ENCODE measurements at places on chromosomes 11 and 22. TPM values are rescaled to one million over a fixed set of nuclear protein-coding genes. Genes with fewer than 3 reads are reported as not detected.

- no peak for DNase-seq
These were observed 5.3 kb downstream of the PLEKHB1 start for GRCh38 chr11:73651661-73652045.

GRCh38 chr11:71248656-71249055, 3.7 kb downstream of the SHANK2 start:
- DNase-seq: no peak

The SLCO2B1 gene
- total RNA-seq: not detected

DNA sequence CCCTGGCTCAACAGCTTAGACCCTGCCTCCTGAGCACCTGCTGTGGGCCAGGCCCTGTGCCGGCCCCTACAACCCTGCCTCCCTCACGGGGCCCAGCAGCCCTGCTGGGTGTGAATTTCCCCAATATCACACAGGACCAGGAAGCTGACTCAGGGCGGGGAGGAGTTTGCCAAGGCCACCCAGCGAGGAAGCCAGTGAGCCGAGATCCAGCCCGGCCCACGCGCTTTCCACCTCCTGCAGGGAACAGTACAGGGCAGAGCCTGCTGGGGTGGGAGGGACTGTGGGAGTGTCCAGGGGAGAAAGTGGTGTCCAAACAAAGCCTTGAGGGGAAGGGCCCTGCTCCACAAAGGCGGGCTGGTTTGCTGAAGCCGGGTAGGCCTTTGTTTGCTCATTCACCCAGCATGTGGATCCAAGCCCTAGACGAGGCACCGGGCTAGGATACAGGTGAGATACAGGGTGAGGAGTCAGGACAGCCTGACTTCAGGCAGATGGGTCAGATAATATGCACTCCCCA, 26.8 kb downstream of the RPL3 start:
- DNase-seq: peak; percentile 88

DNA sequence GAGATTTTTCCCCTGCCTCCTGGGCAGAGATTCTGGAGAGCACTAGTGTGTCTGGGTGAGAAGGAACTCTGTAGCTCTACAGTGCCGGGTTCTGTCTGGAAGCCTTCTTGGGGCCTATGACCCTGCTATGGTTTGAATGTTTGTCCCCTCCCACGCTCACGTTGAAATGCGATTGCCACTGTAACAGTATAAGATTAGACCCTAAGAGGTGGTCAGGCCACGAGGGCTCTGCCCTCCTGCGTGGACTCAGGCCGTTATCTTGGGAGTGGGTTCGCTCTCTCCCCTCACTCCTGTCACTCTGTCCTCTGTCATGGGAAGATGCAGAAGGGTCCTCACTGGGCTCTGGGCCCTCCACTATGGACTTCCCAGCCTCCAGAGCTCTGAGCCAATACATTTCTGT, 3.5 kb downstream of the AP5B1 start:
- DNase-seq: no peak

DNA sequence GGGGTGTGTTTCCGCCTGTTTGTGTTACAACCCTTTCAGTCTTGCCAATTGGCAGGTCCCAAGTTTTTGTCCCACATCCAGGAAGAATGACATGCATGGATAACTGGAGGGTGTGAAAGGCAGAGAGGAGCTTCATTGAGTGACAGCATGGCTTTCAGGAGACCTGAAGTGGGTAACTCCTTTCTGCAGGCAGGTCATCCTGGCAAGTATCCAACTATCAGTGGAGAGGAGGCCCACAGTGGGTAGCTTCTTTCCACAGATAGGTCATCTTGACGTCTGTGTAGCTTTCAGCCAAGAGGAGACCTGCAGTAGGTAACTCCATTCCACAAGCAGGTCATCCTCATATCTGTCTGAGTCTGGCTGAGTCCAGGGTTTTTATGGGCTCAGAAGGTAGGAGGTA, 1268.8 kb upstream of the CNTN5 start:
- DNase-seq: no peak

- no peak for DNase-seq
These were observed 92.7 kb downstream of the SBF2 start for GRCh38 chr11:10201343-10201742.

DNA sequence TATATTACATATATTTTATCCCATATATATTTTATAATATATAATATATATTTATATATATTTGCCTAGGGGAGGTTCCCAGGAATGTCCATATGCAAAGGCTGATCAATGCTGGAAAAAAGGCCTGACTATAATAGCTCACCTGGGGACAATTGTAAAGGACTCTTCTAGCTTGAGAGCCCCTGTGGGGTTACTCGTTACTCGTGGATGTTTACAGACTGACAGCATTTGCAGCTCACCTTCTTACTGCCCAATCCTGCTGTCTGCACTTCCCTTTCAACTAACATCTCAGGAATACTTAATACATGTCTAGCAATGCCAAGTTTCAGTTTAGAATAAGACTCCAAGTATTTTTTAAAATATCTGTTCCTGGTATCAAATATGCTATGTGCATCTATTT, 1365.4 kb upstream of the RAG2 start:
- DNase-seq: no peak

DNA sequence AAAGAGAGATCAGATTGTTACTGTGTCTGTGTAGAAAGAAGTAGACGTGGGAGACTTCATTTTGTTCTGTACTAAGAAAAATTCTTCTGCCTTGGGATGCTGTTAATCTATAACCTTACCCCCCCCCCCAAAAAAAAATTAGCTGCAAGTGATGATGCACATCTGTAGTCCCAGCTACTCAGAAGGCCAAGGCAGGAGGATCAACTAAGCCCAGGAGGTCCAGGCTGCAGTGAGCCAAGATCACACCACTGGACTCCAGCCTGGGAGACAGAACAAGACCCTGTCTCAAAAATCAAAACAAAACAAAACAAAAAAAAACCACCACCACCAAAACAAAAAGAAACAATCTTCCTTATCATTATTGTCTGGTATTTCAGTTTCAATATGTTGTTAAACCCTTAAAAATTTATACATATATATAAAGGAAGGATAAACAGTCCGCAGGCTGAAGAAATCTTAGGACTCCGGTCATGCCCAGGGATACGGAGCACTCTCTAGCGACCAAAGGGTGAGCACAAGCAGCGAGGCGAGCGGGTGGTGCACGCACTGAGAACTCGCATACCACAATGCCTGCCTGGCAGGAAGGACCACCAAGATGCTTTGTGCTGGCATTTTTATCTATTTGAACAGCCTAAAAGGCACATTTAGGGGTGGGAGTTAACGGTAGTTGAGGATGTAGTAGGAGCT, 6.4 kb downstream of the POLDIP3 start:
- no peak for DNase-seq

- DNase-seq: no peak
These were observed 38.8 kb downstream of the RNF141 start for GRCh38 chr11:10502065-10502680.

- no peak for DNase-seq
These were observed 18.7 kb downstream of the EHF start for GRCh38 chr11:34639545-34639944.

GRCh38 chr22:47645923-47646322, 883.5 kb downstream of the TBC1D22A start:
- DNase-seq: no peak

DNA sequence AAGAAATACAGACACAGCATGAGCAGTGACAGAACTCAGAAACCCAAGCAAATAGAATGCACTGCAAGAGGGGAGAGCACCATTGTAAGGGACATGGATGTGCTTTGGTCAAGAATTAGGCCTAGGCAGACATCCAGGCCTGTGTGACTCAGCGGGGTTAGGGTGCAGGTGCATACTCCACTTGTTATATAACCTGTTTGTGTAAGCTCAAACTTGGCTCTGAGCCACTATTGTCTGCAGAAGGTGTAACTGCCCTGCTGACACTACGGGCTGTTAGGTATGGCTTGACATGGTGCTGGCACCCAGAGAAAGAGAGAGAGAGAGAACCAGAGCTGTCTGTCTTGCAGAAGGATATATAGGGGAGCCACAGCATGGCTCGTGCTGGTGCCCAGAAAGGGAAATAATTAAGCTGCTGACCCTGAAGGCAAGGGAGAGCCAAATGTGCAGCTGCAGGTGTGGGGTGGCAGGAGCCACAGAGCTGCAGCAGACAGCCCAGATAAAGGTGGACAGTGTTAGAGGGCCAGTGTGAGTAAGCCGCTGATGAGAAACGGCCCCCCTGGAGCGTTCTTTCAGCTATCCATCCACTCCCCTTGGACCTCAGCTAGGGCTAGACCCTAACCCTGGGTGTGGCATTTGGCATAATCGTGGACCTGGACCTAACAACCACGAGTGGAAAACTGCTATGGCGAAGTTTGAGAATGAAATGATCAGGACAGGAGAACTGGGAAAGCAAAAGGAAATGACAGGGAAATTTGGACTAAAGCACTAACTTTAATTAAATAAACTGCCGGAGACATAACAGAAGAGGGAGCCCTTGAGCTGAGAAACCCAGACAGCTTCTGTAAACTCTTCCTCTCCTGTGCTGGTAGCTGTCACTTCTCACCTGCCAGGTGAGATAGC, 253.0 kb upstream of the CCDC179 start:
- peak; percentile 48 for DNase-seq

The GTPBP1 gene
- 27.5 TPM for total RNA-seq

DNA sequence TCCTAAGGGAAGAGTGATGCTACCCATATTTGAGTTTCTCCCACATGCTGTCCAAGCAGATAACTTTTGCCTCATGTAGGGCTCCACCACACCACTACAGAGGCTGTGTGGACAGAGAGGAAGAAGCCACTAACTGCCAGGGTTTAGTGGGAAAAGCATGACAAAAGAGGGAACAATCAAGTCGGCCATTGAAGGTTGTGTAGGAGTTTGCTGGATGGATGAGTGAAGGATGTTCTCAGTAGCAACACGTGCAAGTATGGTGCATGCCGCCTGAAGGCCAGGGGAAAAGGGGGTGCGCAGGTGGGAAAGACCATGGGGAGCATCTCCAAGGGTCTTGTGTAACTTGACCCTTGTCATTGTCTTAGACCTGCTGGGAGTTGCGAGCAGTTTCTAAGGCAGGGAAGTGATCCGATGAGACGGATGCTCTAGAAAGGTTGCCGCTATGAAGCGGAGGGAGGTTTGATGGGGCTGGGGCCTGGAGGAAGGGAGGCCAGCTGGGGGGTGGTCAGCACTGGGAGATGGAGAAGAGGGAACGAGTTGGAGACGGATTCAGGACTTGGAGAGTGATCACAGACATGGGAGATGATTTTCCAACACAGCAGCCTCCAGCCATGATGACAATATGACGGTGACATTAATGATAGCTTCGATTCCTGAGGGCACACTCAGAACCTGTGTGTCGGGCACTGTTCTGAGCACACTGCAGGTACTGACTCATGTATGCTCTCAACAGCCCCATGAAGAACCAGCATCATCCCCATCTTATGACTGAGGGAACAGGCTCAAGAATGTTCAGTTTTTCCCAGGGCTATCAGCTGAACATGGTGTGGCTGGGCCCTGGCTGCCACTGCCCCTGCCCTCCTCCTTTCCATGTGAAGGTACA, 53.7 kb downstream of the CD6 start:
- no peak for DNase-seq

The BDNF gene
- 0.04 TPM for total RNA-seq

- DNase-seq: peak; percentile 12
These were observed 4.6 kb downstream of the PHOX2A start for GRCh38 chr11:72239313-72239848.

DNA sequence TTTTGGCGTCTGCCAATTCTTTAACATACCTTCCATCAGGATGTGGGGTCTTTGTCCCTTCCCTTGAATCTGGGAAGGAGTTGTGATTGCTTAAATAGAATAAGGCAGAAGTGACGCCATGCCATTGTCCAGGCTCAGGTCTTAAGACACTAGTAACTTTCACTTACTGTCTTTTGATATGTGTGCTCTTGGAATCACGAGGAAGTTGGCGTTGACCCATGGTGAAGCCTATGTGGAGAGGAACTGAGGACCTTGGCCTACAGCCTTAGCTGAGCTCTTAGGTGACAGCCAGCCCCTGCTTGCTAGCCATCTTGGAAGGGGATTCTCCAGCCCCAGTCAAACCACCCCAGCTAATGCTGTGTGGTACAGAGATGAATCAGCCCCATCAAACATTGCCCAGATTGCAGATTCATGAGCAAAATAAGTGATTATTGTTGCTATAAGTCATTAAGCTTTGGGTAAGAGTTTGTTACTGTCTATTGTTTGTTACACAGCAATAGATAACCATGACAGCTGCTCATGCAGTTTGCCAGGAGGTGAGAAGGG, 17.6 kb upstream of the CLPB start:
- DNase-seq: no peak

DNA sequence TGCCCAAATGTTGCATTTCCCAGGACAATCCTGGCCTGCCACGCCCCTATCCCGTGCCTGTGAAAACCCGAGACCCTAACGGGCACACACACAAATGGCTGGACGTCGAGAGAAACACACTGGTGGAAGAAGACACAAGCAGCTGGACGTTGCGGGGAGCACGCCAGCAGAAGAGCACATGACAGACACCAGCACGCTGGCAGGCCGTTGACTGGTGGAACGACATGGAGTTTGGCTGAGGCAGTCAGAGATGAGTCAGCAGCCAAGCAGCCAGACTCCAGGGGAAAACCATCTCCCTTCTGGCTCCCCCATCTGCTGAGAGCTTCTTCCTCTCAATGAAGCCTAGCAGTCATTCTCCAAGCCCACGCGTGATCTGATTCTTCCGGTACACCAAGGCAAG, 606.7 kb upstream of the LRRC4C start:
- no peak for DNase-seq

DNA sequence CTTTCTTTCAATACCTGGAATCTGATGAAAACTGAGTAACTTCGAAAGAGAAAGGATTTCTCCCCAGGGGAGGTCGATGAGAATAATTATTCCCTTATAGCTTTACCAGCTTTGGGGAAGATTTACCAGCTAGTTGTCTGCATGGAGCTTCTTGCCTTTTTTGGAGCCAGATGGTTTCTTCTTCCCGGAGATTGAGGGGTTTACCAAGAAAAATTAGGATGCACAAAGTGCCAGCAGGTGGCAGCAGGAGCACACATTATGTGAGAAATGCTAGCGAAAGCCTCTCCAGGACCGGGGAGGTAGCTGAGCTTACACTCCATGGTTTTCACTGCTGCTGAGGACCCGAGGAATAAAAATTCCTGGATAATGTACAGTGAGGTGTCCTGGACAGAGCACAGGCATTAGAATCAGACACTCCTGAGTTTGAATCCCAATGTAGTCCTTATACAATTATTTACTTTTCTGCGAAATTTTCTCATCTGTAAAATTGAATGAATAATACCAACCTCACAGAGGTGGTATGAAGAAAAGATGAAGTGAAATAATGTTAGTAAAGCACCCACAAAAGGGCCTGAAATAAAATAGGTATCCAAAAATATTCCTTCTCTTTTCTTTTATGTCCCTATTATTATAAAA, 46.0 kb upstream of the PARVA start:
- DNase-seq: peak; percentile 62

DNA sequence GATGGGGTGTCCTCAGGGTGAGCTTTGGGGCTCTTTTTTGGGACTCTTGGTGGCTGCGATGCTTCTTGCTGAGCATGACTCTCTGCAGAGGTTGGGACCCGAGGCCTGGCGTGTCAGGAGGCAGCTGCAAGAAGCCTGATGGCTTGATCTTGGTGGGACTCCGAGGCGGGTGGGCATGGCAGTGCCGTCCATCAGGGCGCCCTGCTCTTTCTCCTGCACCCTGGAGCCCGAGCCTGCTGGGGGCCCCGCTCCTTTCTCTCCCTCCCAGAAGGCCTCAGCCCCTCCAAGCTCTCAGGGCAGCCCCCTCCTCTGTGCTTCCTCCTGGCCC, 432.7 kb downstream of the TBC1D22A start:
- DNase-seq: no peak

The FGF19 gene
- total RNA-seq: 0.17 TPM

Measured in foreskin keratinocyte (primary cell).